ENCODE measurements at places on chromosomes 16 and 17.

DNA sequence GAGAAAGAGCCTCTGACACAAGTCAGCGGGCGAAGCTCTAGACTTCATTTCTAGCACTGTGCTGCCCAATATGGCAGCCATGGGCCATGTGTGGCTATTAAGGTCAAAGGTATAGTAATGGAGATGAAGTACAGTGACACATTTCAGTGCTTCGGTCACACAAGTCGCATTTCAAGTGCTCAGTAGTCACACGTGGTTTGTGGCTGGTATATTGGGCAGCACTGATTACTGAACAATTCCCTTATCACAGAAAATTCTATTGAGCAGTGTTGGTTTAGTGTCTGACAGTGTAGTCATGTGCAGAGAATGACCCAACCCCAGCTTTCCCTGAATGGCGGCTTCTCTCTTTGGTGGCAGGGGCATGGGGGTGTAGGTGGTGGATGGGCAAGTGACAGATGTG lies 84.9 kb upstream of the SDK2 start:
- no peak for DNase-seq

- no peak for DNase-seq
Measured at GRCh38 chr17:50184064-50184463, 17.4 kb downstream of the COL1A1 start.

- DNase-seq: no peak
Measured at GRCh38 chr17:67390006-67390645, 13.0 kb downstream of the PITPNC1 start.

- DNase-seq: no peak
Measured at GRCh38 chr17:45246861-45247428, 14.9 kb downstream of the SPATA32 start.
